ENCODE measurements at places on chromosomes 7 and 10.
A peak's percentile ranks its signal among the peaks of the same experiment; 100 is the strongest.

- DNase-seq, result no peak
Observed at GRCh38 chr7:80637911-80638765, at the start of gene CD36. Gene CD36, plus strand, starts transcription at chr7:80638642. Its CDS starts 8,099 bp downstream, at chr7:80646741.

GRCh38 chr7:739983-740942 is 13.2 kb upstream of the PRKAR1B start:
- no peak for DNase-seq

- no peak for DNase-seq
Observed at GRCh38 chr10:116864436-116864835, 15.1 kb downstream of the ENO4 start.

DNA sequence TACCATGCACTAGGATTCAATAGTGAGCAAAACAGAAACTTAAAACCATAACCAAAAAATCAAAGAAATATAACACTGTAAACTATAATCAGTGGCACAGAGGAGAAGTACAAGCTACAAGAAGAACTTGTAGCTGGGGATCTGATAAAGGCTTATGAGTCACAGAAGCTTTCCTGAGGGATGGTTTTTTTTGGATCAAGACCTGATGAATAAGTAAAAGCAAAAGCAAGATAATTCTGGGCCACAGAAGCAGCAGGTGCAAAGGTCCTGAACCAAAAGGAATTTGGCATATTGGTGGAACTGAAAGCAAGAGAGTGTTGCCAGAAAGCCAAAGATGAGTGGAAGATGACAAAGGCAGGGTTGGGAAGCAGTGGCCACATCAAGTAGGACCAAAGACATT is 37.4 kb upstream of the BET1 start:
- no peak for DNase-seq

GRCh38 chr10:110387983-110388686 is 83.4 kb upstream of the SMNDC1 start:
- no peak for DNase-seq

DNA sequence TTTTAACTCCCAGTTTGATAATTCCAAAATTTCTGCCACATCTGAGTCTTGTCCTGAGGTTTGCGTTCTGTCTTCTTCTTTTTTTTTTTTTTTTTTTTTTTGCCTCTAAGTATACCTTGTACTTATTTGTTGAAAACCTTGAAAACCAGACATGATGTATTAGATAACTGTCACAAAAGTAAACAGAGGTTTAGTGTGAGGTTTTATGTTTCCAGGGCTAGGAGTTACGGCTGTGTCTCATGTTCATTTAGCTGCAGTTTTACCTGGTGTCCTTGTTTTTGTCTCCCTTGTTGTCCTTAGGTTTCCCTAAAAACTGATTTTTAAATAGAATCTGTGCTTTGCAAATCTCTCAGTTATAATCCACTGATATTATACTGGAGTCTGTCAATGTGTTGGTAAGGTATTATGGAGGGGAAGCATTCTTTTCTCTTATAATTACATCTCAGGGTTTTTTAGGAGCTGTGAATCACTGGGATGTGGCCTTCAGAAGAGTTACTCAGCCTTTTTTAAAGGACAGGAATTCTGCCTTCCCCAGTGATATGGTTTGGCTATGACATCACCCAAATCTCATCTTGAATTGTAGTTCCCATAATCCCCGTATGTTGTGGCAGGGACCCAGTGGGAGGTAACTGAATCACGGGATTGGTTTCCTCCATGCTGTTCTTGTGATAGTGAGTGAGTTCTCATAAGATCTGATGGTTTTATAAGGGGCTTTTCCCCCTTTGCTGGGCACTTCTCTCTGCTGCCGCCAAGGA is 95.0 kb downstream of the CDCA7L start:
- peak; percentile 17 for DNase-seq

GRCh38 chr7:55593172-55593514 is 20.8 kb upstream of the VOPP1 start:
- no peak for DNase-seq

- DNase-seq, result peak; percentile 38
Observed at GRCh38 chr7:74658178-74659004, 873 bp downstream of the GTF2I start.

GRCh38 chr10:34081347-34081743 is 733.8 kb downstream of the PARD3 start:
- no peak for DNase-seq

GRCh38 chr7:17298102-17298839 is at the start of gene AHR:
Gene AHR, plus strand, starts transcription at chr7:17298652. Its CDS starts 613 bp downstream, at chr7:17299265.
- no peak for DNase-seq

DNA sequence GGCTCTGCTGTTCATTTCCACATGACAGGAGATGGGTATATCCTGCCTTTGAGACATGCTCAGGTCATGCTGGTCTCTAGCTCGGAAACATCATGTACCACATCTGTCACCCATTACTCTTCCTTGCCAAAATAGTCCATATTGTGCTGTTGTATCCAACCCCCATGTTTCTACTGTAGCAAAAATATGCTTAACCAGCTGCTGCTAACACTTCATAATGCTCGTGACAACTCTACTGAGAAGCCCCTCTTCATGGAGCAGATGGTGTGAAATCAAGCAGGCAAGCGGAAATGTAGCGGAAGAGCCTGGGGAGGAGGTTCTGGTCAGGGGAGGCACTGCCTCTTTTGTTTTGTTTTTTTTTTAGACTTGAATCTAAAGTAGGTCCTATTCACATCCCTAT is 82.9 kb downstream of the NPY start:
- no peak for DNase-seq

- DNase-seq, result no peak
Observed at GRCh38 chr7:4823441-4824119, 38.2 kb downstream of the PAPOLB start.

- DNase-seq, result no peak
Observed at GRCh38 chr10:117135480-117136140, 2.5 kb downstream of the VAX1 start.

GRCh38 chr7:158240801-158241200 is 346.8 kb downstream of the PTPRN2 start:
- no peak for DNase-seq

- no peak for DNase-seq
Observed at GRCh38 chr10:85580585-85580984, 786.0 kb downstream of the GRID1 start.

- peak; percentile 99 for DNase-seq
Observed at GRCh38 chr7:101121991-101122932, 4.6 kb upstream of the SERPINE1 start.

DNA sequence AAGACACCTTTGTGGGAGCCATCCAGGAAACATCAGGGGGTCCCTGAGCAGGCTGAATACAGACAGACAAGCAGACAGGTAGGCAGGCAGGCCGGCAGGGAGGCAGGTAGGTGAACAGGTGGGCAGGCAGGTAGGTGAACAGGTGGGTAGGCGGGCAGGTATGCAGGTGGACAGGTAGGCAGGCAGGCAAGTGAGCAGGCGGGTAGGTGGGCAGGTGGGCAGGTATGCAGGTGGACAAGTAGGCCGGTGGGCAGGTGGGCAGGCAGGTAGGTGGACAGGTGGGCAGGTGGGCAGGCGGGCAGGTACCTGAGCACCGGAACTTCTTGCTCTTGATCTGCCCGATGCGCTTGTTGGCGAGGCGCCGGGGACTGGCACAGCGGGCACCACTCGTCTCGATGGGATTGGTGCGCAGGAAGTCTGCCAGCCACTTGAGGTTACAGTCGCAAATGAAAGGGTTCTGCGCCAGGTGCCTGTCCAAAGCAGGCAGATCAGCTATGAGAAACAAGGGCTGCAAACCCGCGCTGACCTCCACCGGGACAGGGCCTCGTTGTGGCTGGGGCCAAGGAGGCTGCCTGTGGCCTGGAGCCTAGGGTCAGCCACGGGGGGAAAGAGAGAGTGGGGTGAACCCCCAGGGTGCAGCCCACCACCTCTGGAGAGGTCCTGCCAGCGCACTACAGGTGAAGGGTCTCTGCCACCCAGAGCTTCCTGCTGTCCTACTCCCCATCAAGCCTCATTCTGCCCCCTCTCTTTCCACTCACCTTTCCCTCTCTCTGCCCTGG is 136.9 kb downstream of the SLIT1 start:
- no peak for DNase-seq

DNA sequence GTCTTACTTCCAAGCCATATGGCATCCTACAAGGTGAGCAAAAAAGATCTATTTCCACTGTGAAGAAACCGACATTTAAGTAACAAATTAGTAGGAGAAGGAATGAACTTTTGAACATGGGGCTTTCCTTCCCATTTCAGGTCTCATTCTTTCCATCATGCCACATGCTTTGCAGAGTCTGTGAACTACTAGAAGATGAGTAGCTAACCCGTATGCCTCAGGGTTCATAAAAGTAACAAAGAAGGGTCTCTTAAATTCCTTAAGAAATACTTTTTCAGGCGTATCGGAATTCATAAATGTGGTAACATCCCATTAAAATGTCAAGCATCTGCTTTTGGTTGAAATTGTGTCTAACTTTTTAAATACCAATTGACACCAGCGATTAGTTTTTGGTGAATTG is 81.3 kb upstream of the TNS3 start:
- no peak for DNase-seq

DNA sequence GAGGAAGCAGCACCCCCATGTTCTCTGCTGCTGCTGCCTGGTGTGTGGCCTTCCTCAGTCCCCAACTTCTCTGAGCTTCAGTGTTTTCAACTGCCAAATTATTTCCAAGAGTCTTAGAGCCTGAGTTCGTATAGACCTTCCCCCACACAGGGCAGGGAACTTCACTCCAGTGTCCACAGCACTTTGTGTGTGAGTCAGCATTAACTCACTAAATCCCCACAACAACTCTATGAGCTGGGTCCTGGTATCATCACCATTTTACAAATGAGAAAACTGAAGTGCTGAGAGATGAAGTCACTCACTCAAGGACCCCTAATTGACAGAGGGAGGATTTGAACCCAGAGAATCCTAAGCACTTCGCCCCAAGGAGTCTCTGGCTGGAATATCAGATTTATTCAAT is 48.3 kb downstream of the ADCYAP1R1 start:
- peak; percentile 3 for DNase-seq

DNA sequence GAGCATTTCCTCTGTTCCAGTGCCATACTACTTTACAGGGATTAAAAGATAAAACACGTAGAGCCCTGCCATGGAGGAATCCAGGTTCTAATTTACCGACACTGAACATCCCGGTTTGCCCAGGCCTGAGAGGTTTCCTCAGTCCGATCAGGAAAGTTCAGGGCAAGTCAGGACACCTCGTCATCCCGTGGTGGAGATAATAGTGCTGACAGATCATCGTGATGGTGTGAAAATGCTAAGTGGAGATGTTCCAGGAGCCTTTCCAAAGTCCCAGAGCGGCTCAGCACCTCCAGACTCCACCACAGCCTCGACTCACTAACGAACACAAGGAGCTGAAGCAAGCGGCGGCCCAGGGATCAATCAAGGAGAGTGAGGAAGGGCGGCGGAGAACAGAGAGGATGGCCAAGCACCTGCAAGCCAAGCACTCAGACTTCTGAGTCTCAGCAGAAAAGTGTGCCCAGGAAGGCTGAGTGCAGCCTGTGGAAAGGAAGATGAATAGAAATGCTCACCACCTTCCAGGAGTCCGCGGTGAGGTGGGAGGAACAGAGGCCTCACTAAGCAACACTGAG is 103.7 kb upstream of the VWC2 start:
- no peak for DNase-seq

- no peak for DNase-seq
Observed at GRCh38 chr7:131513245-131514061, 43.0 kb downstream of the PODXL start.

GRCh38 chr10:80158598-80159127 is 26.1 kb downstream of the PLAC9 start:
- peak; percentile 92 for DNase-seq

GRCh38 chr7:40001649-40002048 is 51.6 kb downstream of the CDK13 start:
- DNase-seq, result no peak

- DNase-seq, result peak; percentile 25
Observed at GRCh38 chr7:70113536-70113935, 515.3 kb downstream of the AUTS2 start.

DNA sequence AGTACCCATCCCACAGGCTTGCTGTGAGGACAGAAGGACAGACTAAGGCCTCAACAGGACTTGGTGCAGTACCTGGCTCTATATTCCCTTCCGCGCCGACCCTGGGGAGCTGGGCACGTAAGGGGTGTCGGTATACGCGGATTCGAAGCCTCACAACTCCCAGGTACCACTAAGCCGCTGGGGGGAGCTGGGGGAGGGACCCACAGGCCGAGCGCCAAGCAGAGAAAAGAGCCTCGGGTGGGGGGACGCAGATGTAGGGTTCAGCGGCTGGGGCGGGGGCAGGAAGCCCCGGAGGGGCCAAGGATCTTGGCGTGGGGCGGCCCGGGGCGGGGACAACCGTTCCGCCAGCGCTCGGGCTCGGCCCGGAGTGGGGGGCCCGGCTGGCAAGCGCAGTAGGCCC is 126.4 kb upstream of the ZNF746 start:
- DNase-seq, result no peak

DNA sequence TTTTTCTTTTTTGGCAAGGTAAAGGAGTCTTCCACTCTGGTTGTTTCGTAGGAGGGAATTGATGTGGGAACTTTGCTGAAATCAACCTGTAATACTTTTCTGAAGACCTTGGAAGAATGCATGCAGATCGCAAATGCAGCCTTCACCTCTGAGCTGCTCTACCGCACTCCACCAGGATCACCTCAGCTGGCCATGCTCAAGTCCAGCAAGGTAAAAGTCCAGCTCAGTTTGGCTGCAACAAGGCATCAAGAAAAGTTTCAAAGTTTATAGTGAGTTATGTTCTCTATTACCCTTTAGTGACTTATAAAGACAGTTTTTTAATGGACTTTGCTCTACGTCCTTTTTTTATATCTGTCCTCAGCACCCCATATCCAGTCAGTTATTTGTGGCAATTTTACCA is 21.0 kb downstream of the PLEKHA8 start:
- DNase-seq, result no peak

DNA sequence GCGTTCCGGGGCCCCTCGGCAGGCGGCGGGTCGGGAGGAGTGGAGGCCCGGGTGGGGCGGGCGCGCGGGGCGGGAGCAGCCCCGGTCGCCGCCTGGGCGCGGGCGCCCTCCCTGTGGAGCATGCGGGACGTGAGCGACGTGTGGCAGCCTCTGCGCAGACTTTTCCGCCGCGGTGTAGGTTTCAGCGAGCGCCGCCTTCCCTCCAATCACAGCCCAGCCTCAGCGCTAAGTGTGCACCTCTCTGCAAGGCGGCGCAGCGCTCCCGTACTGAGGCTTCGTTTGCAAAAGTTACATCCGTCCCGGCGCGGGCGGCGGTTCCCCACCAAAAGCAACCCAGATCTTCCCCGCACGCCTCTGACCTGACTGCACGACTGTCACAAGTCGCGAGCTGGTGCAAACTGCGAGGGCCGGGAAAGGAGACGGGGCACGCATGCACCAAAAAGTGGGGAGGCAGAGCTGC is 1.2 kb upstream of the PFKFB3 start:
- DNase-seq, result no peak

DNA sequence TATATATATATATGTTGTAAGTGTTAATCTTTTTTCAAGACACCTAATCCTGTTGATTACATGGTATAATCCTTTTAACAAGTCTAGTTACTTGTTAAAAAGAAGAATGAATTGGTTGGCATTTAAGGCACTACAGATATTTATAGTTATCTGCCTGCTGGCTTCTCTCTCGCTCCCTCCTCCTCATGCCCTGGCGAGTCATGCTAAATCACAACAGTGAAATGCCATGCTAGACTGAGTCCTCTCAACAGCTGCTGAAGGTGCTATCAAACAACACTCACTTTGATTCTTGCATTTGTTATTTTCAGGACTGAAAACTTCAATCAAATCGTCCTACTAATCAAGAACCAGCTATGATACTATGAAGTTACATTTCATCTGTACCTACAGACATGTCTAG is 15.4 kb downstream of the NRAP start:
- DNase-seq, result no peak

All from GM04503 (cell line).